ENCODE measurements at places on chromosomes 3 and 15. TPM values are rescaled to one million over a fixed set of nuclear protein-coding genes. Genes with fewer than 3 reads are reported as not detected.

DNA sequence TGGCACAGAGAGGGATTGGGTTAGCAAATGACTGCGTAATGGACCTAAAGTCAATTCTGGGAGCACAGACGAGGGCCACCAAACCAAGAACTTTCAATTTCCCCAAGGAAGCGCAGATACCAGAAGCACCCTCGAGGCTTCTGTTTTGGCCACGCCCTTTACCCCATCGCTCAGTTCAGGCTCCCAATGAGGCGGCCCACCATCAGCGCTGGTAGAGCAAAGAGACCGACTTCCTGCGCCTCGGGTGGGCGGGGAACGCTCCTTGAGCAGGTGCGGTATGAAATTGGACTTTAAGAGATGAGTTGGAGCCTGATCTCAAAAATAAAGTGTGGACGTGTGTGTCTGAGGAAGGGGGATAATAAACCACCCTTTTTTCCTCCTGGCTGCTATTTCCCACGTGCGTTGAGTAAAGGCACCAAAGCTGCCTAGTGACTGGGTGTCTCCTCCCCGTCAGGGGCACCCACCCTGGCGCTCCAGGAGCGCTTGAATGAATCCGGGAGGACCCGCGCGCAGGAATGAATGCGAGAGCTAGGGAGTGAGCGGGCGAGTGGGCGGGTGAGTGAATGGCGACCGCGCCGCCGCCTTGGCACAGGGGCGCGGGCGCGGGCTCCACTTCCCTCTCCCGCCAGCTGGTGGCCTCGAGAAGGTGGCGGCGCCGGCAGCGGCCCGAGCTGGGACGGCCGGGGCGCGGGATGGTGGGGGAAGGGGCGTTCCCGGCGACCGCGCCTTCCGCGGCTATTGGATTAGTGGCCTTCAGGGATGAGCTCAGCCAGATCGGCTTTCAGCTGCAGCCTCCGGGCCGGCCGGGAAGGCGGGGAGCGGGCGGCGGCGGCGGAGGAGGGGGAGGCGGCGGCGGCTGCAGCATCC, at the start of gene SPSB4:
Gene SPSB4 (plus strand): TSS at position 772 of the 867 bp plus-strand sequence. CDS start 14,758 bp downstream, outside the sequence.
- no peak within 1 kb of the TSS for H3K27ac ChIP-seq
- peak within 1 kb of the TSS; percentile 46 for H3K4me3 ChIP-seq
- H3K27me3 ChIP-seq, result peaks cover 58% of the 10 kb centered on the region
- peaks cover 5% of the 10 kb centered on the region for H3K4me1 ChIP-seq
- H3K36me3 ChIP-seq, result no peaks in the 10 kb centered on the region
- DNase-seq, result no peak

The ROPN1 gene
- not detected for total RNA-seq

The GOLGA8N gene
- total RNA-seq, result 7.7 TPM

The SLC9C1 gene
- total RNA-seq, result not detected

DNA sequence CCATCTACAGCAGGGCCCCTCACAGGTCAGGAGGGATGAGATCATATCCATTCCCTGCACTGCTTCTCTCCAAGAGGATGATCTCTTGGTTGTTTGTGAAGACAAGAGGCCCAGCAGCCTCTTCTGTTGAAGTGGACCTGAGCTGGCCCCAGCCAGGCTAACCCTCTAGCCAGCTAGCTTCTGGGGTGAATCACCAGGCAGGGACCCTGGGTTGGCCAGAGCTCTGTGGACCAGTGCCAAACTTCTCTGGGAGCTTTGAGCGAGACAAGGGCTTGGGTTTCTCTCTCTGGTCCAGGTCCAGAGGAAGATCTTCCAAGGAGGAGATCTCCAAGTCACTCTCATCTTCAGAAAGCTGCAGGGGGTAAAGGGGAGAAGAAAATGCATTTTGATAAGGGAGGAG, 52.7 kb downstream of the CLDN18 start:
- no peak overlapping the region for H3K27ac ChIP-seq
- H3K27me3 ChIP-seq, result peaks cover 9% of the 10 kb centered on the region
- no peak for DNase-seq
- H3K36me3 ChIP-seq, result no peaks in the 10 kb centered on the region
- no peak overlapping the region for H3K4me3 ChIP-seq

GRCh38 chr15:66927201-66928077, 138.0 kb upstream of the SMAD3 start:
- no peak overlapping the region for H3K27ac ChIP-seq
- H3K4me3 ChIP-seq, result no peak overlapping the region
- H3K36me3 ChIP-seq, result no peaks in the 10 kb centered on the region

The ZNF80 gene
- 0.22 TPM for total RNA-seq

All from activated T-helper 1 cell treated with anti-CD3 and anti-CD28 coated beads, Interleukin-12 subunit alpha, Interleukin-12 subunit beta, Interleukin-2, Interleukin-4 antibody, amounts not matched to agents 30 ng/mL and 10 ng/mL and 1 ng/mL, durations not matched to agents 14 hours and 24 hours and 36 hours (primary cell).